Hematopoietic multipotent progenitor cell treated with erythropoietin and hydrocortisone succinate and interleukin-3 and kit ligand, for 15 days (in vitro differentiated cells): ENCODE measurements at places on chromosomes 7 and 10.

GRCh38 chr7:73810998-73811360 is 19.8 kb upstream of the CLDN4 start:
- no peak for DNase-seq

DNA sequence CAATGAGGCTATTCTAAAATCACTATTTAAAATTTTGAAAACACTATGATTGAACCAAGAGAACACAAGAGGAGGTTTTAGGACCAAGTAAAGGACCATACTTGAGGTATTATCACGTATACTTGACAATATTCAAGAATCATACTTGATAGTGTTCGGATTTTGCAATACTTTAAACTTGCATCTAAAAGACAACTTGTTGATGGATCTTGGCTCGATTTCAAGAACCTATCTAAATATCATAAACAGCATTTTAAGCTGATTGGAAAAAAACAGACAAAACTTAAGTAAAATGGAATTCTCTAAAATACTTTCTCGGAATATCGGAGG is 1.3 kb downstream of the NAMPT start:
- peak; percentile 16 for DNase-seq

- DNase-seq: no peak
Observed at GRCh38 chr7:115099906-115100305, 178.0 kb downstream of the MDFIC start.

GRCh38 chr7:822692-823276 is 9.5 kb upstream of the SUN1 start:
- no peak for DNase-seq

DNA sequence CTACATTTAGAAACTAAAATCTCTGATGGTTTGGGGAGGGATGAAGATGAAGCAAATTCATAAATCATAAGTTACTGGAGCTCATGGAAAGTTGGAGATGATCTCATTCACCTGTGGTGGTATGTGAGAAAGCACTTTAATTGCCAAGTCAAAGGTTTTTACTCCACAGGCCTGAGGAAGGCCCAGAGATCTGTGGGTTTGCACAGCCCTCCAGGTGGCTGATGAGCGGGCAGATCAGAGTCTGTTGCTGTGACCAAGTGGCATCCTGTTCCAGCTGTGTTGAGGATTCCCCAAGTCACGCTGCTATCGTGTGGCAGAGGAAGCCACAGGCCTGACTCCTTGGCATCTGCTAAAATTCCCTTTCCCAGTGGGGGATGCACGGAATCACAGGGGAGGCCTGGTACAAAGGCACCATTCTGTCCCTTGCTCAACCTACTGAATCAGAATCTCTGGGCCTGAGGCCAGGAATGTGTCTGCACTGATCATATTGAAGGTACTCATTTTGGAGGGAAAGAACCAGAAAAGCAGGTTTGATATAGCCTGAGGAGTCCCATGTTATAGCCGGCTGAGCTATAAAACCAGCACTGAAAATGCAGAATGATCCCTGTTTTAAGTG is 19.7 kb upstream of the DDC start:
- DNase-seq: no peak

DNA sequence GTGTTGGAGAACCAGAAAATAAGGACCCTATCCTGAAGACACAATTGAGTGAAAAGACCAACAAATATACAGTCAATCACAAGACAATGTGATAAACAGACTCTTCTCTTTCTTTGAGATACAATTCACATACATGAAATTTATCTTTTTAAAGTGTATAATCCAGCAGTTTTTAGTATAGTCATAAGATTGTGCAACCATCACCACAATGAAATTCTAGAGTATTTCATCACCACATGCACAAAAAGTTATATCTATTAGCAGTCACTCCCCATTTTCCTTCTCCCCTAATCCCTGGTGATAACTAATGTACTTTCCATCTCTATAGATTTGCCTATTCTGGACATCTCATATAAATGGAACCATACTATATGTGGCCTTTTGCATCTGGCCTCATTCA is 8.2 kb upstream of the SORBS1 start:
- DNase-seq: no peak
